NCI-H1105 (cell line): ENCODE measurements at places on chromosomes 5 and 9.

- DNase-seq = no peak
These were observed 23.1 kb upstream of the NSMF start for GRCh38 chr9:137482094-137482781.

- DNase-seq = no peak
These were observed at the start of gene ARL10 for GRCh38 chr5:176365351-176366231. Gene ARL10, plus strand, starts transcription at chr5:176365487. Its CDS starts 77 bp downstream, at chr5:176365564.

GRCh38 chr5:144122081-144122480, 48.4 kb downstream of the YIPF5 start:
- no peak for DNase-seq

GRCh38 chr5:6396836-6397535, 18.6 kb upstream of the MED10 start:
- no peak for DNase-seq

DNA sequence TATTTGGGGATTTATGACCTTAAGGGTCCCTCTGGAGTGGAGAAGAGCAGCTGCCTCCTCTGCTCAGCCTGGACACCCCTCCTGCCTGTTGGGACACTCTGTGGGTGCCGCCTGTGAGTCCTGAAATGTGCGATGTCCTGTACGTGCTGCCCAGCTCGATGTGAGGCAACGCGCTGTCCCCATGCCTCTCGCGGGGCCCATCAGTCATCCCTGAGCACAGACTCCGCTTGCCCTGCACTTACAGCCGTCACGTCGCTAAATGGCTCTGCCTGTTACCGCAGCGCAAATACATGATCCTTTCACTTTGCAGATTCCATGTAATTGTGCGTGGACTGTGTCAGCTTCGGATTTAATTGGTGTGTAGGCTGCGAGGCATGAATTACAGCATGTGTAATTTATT, 27.1 kb downstream of the IRX4 start:
- DNase-seq = no peak

DNA sequence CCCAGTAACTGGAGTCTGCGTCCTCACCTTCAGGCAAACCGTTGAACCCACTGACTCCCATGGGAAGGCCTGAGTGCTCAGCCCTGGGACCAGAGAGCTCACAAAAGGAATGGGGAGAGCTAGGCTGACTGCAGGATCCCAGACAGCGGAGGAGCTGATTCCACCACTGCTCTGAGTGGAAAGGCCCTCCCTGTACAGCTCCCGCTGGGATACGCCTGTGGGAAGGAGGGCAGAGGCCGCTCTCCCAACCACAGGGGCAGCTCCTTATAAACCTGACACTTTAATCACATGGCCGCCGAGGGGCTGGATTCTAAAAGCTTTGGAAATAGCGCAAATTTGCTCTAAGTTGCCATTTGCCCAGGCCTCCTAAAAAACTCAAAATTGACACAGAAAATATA, 37.1 kb downstream of the DBH start:
- no peak for DNase-seq

DNA sequence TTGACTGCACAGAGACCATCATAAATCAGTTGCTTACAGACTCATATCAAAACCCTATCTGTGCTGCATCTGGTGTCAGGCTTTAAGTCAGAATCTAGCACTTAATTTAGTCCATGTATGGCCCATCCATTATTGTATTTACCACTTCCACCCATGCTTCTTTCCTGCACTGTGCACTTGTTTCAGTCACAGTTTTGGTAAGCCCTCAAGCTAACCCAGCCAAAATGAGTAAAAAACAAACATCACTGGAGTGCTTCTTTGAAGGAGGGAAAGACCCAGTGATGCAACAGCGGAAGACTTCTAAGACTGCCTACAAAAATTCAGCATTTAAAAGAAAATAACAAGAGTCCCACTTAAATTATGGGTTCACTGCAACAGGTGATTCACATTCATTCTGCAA, 69.0 kb downstream of the FGF10 start:
- DNase-seq = no peak

- DNase-seq = no peak
These were observed 27.0 kb downstream of the AQP7 start for GRCh38 chr9:33375238-33375840.

DNA sequence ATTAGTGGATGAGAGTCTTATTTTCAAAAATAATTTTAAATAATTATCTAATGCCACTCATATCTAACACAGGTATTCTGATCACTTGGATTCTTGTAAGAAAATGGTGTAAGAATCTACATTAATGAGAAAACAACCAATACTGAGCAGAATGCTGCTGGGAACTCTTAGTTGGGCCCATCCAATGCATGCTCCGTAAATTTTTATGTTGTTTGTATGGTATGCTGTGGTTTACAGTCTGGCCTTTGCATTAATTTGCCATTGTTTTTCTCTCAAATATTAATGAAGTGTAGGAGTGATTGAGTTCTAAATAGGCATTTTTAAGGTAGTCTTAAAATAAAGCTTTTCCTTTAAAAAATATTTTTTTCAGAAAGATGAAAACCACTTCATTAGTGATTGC, 133.4 kb downstream of the ZSWIM6 start:
- DNase-seq = no peak

GRCh38 chr5:96963267-96963666, 27.4 kb downstream of the LNPEP start:
- DNase-seq = no peak

DNA sequence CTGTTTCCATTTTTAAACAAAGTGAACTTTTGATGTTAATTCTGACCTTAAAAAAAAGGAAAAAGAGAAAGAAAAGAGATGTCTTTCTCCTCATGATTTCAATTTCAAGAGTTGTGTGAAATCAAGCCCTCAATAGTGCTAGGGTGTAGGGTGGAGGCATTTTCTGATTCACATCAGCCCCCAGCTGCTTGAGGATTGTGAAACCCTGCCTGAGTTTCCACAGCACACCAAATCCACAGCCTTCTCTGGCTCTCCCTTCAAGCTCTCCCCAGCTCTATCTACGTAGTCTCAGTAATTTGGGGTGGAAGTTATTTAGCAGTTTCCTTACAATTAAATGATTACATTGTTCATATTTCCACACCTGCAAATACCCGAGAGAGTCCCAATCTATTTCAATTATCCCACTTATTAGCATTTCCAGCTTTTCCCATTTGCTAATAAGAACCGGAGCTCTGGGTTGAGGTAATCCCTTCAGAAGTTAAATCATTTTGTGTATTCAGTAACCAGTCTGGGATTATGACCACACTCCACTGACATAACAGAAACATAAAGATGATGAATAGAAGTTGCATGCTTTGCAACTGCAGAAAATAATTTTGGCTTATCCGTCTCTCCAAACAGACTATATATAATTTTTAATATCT, 54.9 kb downstream of the MTX3 start:
- no peak for DNase-seq

- no peak for DNase-seq
These were observed 15.3 kb upstream of the SYNPO start for GRCh38 chr5:150625164-150625535.

DNA sequence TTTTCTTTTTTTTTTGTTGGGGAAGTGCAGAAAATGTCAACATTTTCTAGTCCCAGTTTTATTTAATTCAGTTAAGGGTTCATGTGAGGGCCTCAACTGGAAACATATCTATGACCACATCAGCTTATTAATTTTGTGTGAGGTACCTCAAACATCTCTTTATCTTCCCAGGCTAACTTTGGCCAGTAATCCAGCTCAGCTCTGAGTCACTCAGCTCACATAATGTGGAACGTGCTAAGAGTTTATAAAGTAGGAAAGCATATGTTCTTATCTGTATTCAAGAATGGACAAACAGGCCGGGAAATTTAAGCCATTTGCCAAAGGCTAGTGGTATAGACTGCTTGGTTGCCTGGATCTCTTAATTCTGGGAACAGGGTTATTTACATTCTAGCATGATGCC, 118.4 kb downstream of the INSYN2B start:
- DNase-seq = no peak

DNA sequence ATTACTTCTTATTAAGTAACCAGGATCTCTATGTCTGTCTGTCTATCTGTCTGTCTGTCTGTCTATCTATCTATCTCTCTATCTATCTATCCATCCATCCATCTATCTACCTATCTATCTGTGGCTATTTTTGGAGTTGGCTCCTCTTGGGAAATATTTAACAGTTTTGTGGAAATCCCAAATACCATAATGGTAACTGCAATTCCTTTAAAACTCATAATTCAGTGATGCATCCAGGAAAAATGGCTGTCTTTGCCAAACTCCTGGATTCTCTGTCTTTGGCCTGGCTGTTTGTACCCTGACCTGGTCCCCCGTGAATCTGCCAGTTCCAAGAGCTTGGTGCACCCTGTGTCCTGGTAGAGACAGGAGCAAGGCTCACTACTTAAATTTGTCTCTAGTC, 197.0 kb downstream of the PCSK1 start:
- no peak for DNase-seq

GRCh38 chr5:146025114-146025680, 80.2 kb downstream of the PLAC8L1 start:
- no peak for DNase-seq

- no peak for DNase-seq
These were observed 350.5 kb upstream of the DAB2 start for GRCh38 chr5:39775086-39775796.

- no peak for DNase-seq
These were observed 21.3 kb upstream of the LMX1B start for GRCh38 chr9:126592461-126592860.

GRCh38 chr5:146890731-146891440, 12.3 kb upstream of the PPP2R2B start:
- no peak for DNase-seq

DNA sequence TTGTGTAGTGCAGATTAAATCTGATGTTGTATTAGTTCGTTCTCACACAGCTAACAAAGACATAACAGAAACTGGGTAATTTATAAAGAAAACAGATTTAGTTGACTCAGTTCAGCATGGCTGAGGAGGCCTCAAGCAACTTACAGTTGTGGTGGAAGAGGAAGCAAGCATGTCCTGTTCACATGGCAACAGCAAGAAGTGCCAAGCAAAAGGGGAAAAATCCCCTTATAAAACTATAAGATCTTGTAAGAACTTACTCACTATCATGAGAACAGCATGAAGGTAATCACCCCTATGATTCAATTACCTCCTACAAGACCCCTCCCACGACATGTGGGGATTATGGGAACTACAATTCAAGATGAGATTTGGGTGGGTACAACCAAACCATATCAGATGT, 238.6 kb upstream of the PRR16 start:
- DNase-seq = no peak

DNA sequence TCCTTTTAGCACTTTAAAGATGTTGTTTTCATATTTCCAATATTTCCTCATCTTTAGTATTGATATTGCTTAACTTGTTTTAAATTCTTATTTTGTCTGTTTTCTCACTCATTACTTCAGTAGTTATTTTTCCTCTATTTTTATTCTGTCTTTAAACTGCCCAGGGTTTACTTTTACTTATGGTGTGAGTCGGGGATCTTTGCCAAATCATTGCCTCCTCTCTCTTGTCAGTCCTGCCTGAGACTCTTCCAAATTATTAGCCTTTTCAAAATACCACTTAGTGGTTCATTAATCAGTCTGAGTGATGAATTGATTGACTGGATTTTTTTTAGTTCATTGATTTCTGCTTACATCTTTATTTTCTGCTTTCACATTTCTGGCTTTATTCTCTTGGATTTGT, 72.9 kb downstream of the SH3GL2 start:
- DNase-seq = no peak

DNA sequence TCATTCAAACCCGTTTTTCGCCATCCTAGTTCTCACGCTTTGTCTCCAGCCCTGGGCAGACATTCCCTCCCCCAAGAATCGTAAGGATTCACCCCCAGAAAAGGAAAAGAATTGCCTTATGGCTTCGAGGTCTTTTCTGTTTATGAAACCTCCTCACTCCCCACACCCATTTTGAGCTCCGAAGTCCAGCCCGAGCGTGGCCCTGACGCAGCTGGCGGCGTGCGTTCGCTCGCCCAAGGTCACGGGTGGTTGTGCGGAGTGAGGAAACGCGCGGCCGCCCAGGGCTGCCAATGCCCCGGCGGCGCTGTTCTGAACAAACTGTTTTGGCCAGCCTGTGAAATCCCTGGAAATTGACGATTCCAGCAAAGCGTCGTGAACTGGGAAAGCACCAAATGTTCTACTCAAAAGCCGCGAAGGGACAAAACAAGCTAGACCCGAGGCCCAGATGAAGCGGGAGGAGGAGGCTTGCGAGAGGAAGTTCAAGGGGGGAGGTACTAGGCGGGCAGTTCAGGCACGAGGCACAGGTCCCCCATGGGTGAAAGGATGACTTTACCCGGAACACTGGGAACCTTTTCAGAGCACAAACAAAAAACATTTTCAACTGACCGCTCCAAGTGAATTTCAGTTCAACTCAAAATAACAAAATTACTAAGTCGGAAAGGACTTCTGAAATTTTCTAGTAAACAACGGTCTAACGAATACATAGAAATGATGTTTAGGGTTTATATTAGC, 683 bp upstream of the ZFAND5 start:
- DNase-seq = peak; percentile 74

DNA sequence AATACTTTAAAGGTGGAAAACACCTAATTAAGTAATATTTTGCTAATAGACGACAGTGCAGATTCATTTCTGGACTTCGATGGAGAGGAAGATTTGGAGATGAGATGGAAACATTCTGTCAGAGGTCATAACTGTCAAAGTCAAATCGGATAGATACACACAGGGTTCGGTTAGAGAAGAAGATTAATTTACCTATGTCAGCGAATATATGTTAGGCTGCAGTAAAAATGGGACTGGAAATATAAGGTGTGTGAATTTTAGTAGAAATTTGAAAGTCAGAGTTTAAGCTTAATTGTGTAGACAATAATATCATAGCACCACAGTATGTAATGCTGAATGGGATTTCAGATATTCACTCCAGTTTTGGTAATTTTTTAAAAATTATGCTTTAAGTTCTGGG, 1020.3 kb upstream of the ACO1 start:
- no peak for DNase-seq

DNA sequence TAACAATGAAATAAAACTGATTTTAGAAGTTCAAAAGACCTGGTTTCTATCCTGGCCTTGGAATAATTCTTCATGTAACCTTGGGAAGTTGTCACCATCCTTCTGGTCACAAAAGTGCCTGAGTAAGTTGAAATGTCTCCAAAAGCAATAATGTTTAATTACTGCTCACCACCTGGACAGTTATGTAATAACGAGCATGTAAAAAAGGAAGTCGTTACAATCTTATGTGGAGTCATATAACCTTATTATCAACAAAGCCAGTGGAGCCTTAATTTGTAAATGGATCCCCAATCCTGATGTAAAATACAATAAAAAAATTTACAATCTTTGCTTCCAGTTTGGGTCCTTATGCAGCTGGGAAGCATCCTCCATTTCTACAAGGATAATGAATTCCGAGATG, 64.2 kb upstream of the GPR151 start:
- DNase-seq = peak; percentile 4

- no peak for DNase-seq
These were observed 1.3 kb upstream of the GNAQ start for GRCh38 chr9:78032730-78033457.

- DNase-seq = no peak
These were observed 26.0 kb downstream of the ZCCHC7 start for GRCh38 chr9:37146410-37146809.
